A172 (cell line): ENCODE measurements at places on chromosomes 11 and 22. TPM values are rescaled to one million over a fixed set of nuclear protein-coding genes. Genes with fewer than 3 reads are reported as not detected.

DNA sequence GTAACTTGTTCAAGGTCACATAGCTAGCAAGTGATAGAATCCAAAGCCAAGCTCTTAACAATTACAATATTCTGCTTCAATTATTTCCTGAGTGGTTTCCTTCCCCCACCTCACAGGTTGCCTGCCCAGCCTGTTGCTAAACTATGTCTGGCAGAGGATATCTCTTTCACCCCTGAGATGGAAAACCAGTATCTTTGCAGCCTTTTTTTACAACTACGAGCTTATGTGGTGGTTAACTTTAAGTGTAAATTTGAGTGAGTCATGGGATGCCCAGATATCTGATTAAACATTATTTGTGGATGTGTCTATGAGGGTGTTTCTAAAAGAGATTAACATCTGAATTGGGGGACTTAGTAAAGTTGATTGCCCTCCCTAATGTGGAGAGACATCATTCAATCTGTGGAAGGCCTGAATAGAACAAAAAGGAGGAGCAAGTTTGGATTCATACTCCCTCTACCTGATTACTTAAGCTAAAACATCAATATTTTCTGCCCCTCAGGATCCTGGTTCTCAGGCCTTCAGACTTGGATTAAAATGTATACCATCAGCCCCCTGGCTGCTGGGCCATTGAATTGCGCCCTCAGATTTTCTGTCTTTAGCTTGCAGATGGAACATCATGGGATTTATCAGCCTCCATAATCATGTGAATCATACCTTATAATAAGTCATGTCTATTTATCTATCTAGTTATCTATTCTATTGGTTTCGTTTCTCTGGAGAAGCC lies 911.9 kb downstream of the METTL15 start:
- peak; percentile 60 for DNase-seq

DNA sequence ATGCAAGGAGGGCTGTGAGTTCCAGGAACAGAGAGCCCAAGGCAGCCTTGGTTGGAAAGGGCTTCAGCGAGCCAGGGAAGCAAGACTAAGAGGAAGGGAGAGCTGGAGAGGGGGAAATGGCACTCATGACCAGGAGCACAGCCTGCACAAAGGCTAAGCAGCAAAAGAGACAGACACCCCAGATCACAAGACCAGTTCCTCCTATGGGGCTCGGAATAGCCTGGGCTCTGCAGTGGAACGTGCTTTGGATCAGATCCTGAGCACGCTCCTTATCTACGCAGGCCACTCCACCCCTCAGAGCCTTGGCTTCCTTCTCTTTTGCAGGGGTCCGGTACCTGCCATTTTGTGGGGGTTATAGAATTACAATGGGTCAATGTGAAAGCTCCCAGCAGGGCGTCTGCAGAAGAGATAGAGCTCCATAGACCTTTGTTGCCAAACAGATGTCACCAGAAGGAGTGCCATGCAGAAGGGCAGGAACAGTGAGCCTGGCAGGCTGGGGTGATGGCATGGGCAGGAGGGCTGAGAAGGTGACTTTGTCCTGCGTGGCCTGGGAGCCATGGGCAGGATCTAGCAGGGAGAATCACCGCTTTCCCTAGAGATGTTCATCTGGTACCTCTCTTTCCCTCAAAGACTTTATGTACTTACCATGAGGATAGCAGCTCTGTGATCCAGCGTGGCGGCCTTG lies 33.8 kb downstream of the ZC3H7B start:
- DNase-seq = no peak

DNA sequence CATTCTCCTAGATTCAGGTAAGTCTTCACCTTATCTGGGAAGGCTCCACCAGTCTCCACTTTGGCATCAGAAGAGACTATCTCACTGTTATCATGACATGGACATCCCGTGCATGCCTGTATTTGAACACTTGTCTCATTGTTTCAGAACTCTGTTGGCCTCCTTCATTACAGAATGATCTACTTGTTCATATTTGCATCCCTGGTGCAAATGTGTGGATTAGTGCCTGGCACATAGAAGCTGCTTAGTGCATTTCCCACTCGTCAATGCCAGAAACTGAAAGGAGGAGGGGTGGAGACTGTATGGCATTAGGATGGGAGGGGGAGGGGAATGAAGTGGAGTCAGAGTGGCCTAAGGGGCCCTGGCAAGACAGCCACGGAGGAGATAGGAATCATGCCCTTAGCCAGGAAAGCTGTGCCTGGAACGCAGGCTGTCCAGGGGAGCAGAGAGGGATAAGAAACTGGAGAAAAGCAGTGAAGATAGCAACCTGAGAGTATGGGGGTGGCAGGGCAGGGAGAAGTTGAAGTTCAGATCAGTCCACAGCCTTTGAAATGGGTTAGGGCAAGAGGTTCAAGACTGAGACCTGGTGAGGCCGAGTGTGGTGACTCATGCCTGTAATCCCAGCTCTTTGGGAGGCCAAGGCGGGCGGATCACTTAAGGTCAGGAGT lies 53.8 kb upstream of the CAPRIN1 start:
- peak; percentile 11 for DNase-seq

GRCh38 chr11:9525116-9525515 lies 48.4 kb upstream of the WEE1 start:
- no peak for DNase-seq

NAALADL1 gene
- total RNA-seq = not detected in 2 replicates

HTR3A gene
- total RNA-seq = not detected in 2 replicates

DNA sequence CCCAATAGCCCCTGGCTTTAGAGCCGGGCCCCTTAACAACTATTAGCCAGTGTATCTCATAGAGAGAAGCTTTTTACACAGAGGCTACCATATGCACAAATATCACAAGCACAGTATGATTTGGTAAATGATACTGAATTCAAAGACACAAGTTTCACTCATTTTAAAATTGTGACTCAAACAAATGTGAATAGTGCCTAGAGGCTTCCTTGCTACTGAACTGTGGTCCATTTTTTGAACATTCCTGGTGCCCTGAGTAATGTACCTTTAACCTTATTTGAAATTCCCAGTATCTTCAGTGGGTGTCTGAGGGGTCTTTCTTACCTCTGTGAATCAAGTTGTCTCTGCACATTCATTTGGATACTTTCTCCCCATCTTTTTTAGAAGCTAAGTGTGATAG lies 156.2 kb downstream of the MAML2 start:
- no peak for DNase-seq

BTG4 gene
- total RNA-seq = 0.12 and 0.50 TPM in 2 replicates

- DNase-seq = no peak
Measured at GRCh38 chr11:103047837-103048236, 44.1 kb downstream of the DCUN1D5 start.

MMP1 gene
- total RNA-seq = 12.9 and 19.7 TPM in 2 replicates

DNA sequence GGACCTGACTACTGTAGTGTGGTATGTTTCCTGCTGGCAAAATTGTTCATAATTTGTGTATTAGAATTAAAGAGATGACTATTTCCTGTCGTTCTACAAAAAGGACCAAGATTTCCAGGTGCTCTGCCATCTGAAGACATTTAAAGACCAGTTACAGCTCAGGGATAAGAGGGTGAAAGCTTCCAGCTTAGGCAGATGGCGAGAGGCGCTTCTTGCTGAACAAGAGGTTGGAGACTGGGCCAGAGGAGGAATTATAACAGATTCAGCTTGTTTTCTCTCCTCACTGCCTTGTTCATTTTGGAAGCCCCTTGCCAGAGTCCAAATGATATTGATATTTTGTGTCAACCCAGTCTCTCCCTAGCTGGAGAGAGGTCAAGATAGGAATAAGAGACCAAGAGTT lies 23.1 kb upstream of the NNMT start:
- DNase-seq = no peak

- no peak for DNase-seq
Measured at GRCh38 chr11:116422556-116422955, 350.2 kb downstream of the BUD13 start.

DNA sequence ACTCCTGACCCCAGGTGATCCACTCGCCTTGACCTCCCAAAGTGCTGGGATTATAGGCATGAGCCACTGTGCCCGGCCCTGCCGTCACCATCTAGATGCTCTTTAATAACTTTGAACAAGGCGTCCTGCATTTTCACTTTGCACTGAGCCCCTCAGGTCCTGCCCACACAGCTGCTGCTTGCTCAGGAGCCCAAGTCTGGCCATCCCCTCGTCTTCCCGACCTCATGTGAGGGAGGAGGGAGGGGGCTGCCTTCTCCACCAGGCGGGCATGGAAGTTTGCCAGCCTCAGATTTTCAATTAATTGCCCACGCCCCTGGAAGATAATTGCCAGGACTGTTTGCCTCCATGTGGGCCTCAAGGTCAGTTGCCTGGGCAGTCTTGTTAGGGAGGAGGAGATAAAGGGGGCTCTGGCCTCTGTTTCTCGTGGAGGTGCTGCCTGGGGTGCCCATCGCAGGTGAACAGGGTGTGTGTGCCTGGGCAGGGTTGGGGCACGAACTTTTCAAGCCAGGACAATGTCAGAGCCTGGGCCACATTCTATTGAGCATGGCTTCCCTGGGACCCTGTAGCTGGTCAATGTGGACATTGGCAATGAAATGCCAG lies 27.9 kb upstream of the MYEOV start:
- DNase-seq = no peak

DNA sequence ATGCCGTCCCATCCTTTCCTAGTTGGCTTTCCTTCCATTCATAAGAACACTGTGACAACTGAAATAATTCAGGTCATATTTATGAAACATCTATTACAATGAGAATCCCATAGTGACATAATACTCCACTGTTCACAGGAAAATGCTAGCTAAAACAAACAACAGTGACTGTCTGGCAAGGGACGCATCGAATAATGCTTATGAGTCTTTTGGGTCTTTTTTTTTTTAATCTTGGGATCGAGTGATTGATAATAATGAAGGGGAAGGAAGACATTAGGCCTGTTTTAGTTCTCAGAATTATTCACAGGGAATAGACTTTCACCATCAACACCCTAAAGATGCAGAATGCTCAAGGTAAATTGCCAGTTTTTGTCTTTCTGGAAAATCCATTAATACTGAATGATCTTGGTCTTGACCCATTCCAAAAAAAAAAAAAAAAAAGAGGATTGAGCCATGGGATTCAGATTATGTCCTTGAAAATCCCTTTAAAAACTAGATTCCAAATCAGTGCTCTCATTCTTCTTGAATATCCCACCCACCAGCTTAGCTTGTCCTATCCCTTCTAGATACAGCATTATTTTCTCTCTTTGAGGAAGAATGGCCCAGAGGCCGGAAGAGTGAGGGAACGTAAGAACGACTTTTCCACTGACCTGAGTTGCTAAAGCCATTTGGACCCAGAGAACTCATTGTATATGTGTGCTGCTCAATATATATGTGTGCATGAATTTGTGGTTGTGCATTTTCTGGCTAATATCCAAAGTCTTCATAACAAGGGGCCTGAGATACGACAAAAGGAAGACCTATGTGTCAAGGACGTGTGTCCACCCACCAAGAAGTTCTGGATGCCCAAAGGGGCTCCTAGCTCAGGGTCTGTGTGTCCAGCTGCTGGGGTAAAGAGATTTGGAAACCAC lies 35.2 kb upstream of the CREB3L1 start:
- no peak for DNase-seq

DENND6B gene
- 1.2 and 2.9 TPM in 2 replicates for total RNA-seq

PIK3IP1 gene
- 2.7 and 6.8 TPM in 2 replicates for total RNA-seq

OR4D5 gene
- not detected in 2 replicates for total RNA-seq

DNA sequence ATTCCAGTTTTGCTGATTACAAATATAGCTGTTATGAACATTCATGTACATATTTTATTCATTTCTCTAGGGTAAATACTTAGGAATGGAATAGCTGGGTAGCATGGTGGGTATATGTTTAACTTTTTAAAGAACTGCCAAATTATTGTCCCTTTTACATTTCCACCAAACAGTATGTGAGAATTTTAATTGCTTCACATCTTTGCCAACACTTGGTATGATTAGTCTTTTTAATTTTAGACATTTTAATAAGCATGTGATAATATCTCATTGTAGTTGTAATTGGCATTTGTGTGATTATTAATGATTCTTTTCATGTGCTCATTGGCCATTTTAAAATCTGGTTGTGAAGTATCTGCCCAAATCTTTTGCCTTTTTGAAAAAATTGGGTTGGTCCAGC lies 72.6 kb upstream of the SORL1-AS1 start:
- DNase-seq = no peak

DNA sequence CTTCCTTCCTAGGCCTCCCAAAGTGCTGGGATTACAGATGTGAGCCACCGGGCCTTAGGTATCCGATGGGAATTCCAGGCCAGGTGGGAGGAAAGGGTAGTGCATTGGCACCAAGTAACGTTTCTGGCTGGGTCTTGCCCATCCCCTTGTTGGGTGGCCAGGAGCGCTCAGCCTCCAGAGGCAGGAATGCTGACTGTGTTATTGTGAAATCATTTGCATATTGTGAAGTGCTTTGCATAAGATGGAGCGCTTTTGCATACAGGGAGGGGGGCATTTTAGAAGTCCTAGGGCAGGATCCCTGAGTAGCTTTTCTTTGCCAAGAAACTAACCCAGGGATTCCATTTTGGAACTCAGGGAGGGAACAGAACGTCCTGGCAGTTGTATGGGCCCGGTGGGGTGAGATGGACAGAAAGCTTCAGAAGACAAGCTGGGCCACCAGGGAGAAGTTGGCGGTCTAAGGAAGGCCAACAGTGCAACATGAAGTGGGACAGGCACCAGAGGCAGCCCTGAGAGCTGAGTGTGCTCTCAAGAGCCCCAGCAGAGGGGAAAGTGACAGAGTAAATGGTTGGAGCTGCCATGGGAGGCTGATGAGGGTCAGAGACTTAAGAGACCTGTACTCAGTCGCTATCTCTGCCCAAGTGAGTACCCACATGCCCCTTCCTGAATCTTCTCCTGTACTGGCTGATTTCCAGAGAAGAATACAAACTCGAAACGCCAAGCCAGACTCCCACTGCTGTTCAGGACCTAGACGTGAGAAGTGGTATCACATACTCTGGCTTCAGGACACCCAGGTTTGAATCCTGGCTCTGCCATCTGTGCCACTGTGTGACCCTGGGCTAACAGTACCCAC lies 1.3 kb upstream of the SLC39A13 start:
- no peak for DNase-seq

DAGLA gene
- 0.09 and 1.2 TPM in 2 replicates for total RNA-seq

GRCh38 chr22:38694049-38694448 lies 6.7 kb downstream of the JOSD1 start:
- DNase-seq = no peak

LUZP2 gene
- not detected in 2 replicates for total RNA-seq

SLC17A6 gene
- not detected in 2 replicates for total RNA-seq

MYO7A gene
- total RNA-seq = 0.05 TPM in 1 of 2 replicates, not detected in the other

DNA sequence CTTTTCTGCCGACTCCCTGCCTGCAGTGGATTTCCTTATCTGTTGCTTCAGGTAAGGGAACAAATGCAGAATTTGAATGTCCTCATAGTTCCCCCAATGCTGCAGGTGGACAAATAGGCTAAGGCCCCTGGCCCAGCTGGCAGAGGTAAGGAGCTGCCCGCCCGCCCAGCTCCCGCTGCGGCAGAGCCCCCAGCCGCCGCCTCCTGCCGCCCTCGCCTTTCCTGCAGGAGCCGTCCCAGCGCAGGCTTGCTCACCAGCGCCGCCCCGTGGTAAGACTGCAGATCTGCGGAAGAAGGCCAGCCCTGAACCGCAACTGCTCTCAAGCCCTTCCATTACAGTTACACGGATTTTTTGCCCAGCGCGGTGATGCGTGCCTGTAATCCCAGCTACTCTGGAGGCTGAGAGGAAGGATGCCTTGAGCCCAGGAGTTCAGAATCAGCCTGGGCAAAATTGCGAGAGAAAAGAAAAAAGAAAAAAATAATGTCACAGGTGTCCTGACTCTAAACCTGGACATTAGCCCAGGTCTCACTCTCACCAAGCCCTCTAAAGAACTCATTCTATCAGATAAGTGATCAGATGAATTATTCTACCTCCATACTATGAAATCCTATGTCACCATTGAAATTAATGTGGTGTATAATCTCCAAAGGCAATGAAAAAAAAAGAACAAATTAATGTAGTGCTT lies 51.2 kb upstream of the EMID1 start:
- DNase-seq = peak; percentile 21

PLEKHA7 gene
- total RNA-seq = 1.3 and 3.8 TPM in 2 replicates

HBB gene
- total RNA-seq = not detected in 2 replicates
